WTC11 (cell line): ENCODE measurements at places on chromosomes 12 and 14. TPM values are rescaled to one million over a fixed set of nuclear protein-coding genes. Genes with fewer than 3 reads are reported as not detected.

Gene EMP1
- 0.66 to 1.4 TPM (median 1.4 TPM) in 3 replicates for total RNA-seq

Gene CLEC4D
- 0.09 to 0.16 TPM in 2 of 3 replicates, not detected in the other for total RNA-seq

Gene IFNG-AS1
- not detected in 3 replicates for total RNA-seq

Gene ARHGAP9
- 3.6 to 3.9 TPM (median 3.8 TPM) in 3 replicates for total RNA-seq

Gene PLA2G1B
- 0.92 to 1.8 TPM (median 1.4 TPM) in 3 replicates for total RNA-seq

Gene MFAP5
- total RNA-seq = 0.69 to 0.96 TPM in 2 of 3 replicates, not detected in the other

Gene BCL7A
- 14.6 to 19.7 TPM (median 15.8 TPM) in 3 replicates for total RNA-seq

DNA sequence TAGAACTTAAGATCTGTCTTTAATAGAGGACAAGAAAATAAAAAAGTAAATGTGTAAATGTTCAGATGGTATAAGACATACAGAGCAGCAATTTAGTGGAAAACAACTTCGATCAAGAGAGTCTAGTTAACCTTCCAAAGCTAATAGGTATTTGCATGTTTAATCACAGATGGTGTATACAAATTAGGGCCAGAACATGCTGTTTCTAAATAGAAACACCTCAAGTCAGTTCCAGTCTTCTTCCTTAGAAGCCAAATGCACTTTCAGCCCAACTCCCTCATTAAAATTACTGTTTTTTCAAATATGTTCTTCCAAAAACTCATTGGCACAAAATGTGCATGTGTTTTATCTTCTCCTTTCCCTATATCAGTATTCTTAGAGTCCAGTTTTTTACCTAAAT lies 604.4 kb downstream of the SLC6A15 start:
- no peaks in the 10 kb centered on the region for H3K27me3 ChIP-seq
- H3K4me1 ChIP-seq = no peaks in the 10 kb centered on the region
- H3K27ac ChIP-seq = no peak overlapping the region
- H3K4me3 ChIP-seq = no peak overlapping the region
- DNase-seq = no peak

DNA sequence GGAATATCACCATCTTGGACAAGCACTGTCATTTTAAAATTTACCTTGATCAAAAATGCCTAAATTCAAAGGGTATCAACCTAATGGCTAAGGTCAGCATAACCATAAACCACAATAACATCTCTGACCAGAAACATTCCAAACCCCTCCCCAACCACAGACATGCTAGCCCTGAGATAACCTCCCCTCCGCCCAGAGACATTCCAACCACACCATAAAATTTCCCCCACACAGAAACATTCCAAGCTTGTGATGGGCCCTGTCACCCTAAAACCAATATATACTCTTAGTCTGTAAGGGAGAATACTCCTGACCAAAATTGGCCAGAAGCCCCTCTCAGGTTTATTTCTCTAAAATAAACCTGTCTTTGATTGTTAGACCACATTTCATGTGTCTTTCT lies 17.7 kb downstream of the EPYC start:
- no peak overlapping the region for H3K4me3 ChIP-seq
- H3K27ac ChIP-seq = no peak overlapping the region
- H3K4me1 ChIP-seq = peaks cover 21% of the 10 kb centered on the region
- no peak for DNase-seq
- peaks cover 17% of the 10 kb centered on the region for H3K36me3 ChIP-seq

DNA sequence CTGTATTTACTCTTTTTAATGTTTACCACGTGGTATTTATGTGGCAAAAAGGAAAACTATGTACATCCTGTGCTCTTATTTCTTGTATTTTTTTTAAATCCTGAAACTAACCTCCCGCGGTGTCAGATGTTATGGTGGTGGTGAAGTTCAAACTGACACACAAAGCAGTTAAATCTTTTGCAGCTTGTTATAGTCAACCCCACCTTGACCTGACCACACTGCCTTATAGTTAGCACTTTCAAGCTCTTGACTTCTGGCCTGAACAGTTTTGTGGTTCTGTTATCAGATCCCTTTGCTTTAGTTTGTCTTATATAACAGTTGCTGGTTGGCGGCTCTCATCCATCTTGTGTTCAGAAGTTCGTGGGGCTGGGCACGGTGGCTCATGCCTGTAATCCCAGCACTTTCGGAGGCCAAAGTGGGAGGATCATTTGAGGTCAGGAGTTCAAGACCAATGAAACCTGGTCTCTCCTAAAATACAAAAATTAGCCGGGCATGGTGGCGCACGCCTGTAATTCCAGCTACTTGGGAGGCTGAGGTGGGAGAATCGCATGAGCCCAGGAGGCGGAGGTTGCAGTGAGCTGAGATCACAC lies 2.1 kb downstream of the UNG start:
- H3K27ac ChIP-seq = no peak overlapping the region
- DNase-seq = no peak
- H3K27me3 ChIP-seq = no peaks in the 10 kb centered on the region

- H3K4me1 ChIP-seq = no peaks in the 10 kb centered on the region
- 0 out of 2 replicates have a peak, but pooled peaks cover under 1% of the 10 kb centered on the region for H3K36me3 ChIP-seq
- H3K4me3 ChIP-seq = no peak overlapping the region
- no peaks in the 10 kb centered on the region for H3K27me3 ChIP-seq
Observed at GRCh38 chr14:85359505-85359904, 170.4 kb upstream of the FLRT2 start.

GRCh38 chr14:99041141-99041819 lies 230.7 kb downstream of the BCL11B start:
- H3K27ac ChIP-seq = no peak overlapping the region
- DNase-seq = no peak
- H3K4me3 ChIP-seq = no peak overlapping the region

GRCh38 chr14:38210587-38211216 lies 3.0 kb downstream of the SSTR1 start:
- peaks cover 98% of the 10 kb centered on the region for H3K27me3 ChIP-seq
- peaks cover 2% of the 10 kb centered on the region; the same call in 1 of the 2 replicates for H3K36me3 ChIP-seq
- DNase-seq = peak; percentile 46

DNA sequence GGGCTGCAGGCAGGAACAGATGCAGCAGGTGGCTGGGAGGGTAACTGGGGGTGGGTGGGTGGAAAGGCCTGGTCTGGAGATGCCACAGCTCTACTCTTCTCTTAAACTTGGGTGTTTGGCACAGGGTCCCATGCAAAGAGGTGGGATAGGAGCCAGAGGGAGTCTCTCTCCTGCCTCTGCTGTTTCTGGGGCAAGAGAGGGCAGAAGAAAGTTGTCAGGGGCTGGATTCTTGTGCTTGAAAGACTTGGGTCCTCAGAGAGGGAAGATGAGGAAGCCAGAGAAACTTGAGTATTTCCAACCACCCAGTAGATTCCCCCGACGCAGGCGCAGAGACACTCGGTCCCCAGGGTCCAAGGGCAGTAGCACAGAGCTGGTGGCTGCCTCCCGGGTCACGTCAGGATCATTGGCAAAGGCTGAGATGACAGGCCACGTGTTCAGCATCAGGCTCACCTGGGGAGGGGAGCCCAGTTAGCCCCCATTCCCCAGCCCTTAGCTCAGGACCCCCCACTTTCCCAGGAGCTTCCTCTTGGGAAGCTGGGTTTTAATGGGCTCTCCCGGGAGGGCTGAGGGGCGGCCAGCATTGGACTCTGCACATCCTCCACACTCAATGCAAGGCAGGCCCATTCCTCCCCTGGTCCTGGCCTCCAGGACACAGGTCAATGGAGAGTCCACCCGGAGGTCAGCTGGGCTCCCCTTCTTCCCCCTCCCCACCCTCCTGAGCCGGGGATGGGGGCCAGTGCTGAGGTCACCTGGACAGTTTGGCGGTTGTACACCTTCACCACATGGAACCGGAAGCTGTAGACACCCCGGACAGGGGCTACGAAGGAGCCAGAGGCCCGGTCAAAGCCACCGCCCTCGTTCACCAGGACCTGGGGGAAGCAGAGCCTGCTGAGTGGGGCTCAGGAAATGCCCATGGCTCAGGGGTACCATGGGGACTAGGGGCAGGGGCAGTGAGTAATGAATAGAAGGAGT lies 1.6 kb downstream of the CBLN3 start:
- H3K36me3 ChIP-seq = 0 out of 2 replicates have a peak, but pooled peaks cover 2% of the 10 kb centered on the region
- H3K4me3 ChIP-seq = no peak overlapping the region
- H3K27ac ChIP-seq = no peak overlapping the region
- H3K4me1 ChIP-seq = peaks cover 31% of the 10 kb centered on the region
- peaks cover 19% of the 10 kb centered on the region for H3K27me3 ChIP-seq

DNA sequence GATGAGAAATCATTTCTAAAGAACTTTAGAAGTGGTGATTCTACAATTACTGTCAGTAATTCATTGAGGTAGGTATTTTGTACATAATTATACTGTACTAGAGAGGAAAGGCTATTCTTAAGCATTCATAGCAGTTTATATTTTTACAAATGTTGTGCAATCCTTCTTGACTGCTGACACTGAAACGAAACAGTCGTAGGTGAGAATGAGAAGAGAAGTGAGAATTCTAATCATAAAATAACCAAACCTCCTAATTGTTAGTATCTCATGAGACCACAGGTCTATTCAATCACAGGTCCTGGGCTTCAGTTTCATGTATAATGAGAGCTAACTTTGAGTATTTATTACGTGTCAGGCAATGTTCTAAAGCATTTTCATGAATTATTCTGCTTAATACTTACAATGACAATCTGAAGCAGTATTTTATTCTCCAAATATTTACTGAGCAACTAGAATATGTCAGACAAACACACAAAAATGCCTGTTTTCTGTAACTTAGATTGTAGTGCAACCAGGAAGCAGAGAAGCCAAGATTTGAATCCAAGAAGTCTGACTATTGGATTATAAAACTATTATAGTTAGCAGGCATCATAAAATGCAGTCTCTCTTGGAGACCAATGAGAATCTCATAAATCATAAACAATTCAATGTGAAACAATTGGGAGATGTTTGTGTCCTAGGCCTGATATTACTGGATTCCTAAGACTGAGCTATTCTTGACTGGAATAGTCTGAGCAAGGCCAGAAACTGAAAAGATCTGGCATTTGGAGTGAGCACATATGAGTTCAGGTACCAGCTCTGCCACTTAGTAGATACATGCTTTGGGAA lies 24.3 kb downstream of the RERG start:
- no peak overlapping the region for H3K27ac ChIP-seq
- no peak for DNase-seq
- no peak overlapping the region for H3K4me3 ChIP-seq
- H3K4me1 ChIP-seq = no peaks in the 10 kb centered on the region
- no peaks in the 10 kb centered on the region for H3K27me3 ChIP-seq

- no peak overlapping the region for H3K4me3 ChIP-seq
- no peaks in the 10 kb centered on the region; the same call in 1 of the 2 replicates for H3K27me3 ChIP-seq
- H3K36me3 ChIP-seq = peaks cover 1% of the 10 kb centered on the region; the same call in 1 of the 2 replicates
- H3K4me1 ChIP-seq = peaks cover 50% of the 10 kb centered on the region
Observed at GRCh38 chr14:37167151-37168047, 5.0 kb downstream of the SLC25A21 start.

GRCh38 chr14:99360774-99361595 lies 89.0 kb upstream of the BCL11B start:
- DNase-seq = no peak
- H3K27me3 ChIP-seq = peaks cover 7% of the 10 kb centered on the region; the same call in 1 of the 2 replicates
- no peaks in the 10 kb centered on the region for H3K36me3 ChIP-seq
- H3K4me3 ChIP-seq = no peak overlapping the region

DNA sequence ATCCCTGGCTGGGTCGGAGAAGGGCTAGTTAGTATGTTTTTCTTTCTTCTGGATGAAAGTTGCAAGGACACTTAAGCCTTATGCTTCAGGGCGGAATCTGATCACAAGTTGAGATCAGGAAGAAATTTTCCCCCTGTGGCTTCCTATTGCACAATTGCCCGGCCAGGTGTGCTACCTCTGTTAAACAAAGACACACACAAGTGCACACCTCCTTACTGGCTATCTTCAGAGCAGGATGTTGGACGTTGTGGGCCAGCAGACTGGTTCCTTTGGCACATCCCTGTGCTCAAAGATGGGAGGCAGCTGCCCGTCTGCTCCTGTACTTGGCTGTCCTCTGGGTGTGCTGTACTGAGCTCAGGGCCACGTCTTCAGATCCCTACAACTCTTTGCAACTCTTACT lies 19.1 kb downstream of the ETV6 start:
- H3K27ac ChIP-seq = peak overlapping the region; percentile 1
- H3K4me1 ChIP-seq = peaks cover 62% of the 10 kb centered on the region
- no peak overlapping the region for H3K4me3 ChIP-seq
- H3K27me3 ChIP-seq = no peaks in the 10 kb centered on the region

DNA sequence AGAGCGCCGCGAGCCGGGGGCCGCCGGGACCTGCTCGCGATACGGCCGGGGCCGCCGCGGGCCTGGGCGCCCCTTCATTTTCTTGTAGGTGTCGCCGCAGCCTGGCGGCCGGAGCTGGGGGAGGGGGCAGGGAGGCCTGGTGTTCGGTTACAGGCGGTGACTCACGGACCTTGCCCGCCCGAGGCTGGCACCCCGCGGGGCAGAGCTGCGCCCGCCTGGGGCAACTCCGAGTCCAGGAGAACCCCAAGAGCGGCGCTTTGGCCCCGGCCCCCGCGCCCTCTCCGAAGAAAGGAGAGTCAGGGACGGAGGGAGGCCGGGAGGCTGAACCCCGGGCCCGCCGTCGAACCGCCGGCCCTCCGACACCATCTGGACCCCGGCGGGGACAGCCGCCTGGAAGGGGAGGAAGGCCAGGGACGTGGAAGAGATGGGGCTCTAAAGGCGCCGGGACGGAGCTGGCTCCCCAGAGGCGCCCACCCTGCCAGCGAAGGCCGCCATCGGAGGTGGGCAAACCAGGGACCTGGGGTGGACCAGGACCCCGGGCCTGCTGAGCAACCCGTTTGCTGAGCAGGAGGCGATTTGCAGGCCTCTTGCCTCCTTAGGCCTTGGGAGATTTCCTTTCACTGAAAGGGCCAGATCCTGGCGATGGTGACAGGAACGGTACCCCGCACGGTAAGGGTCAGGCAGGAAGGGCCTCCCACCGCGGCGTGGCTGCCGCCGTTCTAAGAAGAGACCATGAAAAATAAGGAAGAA lies 843 bp upstream of the NUAK1 start:
- H3K4me3 ChIP-seq = peak overlapping the region; percentile 70
- H3K27ac ChIP-seq = peak overlapping the region; percentile 88
- H3K36me3 ChIP-seq = no peaks in the 10 kb centered on the region; the same call in 1 of the 2 replicates
- peaks cover 69% of the 10 kb centered on the region for H3K4me1 ChIP-seq

GRCh38 chr14:104350463-104351185 lies 212.2 kb downstream of the KIF26A start:
- peaks cover 5% of the 10 kb centered on the region; the same call in 1 of the 2 replicates for H3K36me3 ChIP-seq
- no peaks in the 10 kb centered on the region for H3K4me1 ChIP-seq
- DNase-seq = no peak
- H3K27ac ChIP-seq = no peak overlapping the region

DNA sequence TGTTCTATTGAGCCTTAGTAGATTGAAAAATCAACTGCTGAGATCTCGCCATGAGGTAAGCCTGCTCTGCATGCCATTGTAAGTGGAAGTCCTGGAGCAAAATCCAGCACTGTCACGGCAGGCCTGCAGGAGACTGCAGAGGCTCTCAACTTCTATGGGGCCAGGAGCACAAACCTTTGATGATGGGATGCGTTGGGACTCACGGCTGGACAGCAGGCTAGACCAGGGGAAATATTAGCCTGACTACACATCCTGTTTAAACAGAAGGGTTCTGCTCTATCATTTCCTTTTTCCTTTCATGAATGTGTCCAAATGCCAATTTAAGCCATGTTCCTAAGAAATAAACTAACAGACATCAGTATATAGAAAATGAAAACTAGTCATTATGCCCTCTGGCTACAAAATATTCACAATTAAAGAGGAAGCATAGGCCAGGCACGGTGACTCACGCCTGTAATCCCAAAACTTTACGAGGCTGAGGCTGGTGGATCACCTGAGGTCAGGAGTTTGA lies 33.9 kb upstream of the RASSF8 start:
- DNase-seq = no peak
- no peak overlapping the region for H3K27ac ChIP-seq
- H3K27me3 ChIP-seq = no peaks in the 10 kb centered on the region
- H3K4me1 ChIP-seq = peaks cover 7% of the 10 kb centered on the region
